ENCODE measurements at places on chromosomes 6 and 20.

DNA sequence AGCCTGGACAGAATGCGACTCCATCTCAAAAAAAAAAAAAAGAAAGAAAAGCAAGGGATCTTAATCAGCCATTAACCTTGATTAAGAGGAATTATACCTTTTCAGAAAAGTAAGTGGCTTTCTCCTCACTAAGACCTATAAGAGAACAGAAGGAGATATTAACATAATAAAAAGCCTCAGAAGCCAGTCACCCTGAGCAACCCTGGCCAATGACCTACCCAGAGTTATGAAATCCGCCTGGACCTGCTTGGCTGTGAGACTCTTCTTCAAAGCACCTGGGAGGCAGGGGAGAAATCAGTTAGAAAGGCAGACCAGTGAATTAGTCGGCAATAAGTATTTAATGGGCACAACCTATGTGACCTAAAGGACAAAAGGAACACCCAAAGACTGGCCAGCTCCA is 32.7 kb upstream of the C20orf203 start:
- DNase-seq, result no peak

DNA sequence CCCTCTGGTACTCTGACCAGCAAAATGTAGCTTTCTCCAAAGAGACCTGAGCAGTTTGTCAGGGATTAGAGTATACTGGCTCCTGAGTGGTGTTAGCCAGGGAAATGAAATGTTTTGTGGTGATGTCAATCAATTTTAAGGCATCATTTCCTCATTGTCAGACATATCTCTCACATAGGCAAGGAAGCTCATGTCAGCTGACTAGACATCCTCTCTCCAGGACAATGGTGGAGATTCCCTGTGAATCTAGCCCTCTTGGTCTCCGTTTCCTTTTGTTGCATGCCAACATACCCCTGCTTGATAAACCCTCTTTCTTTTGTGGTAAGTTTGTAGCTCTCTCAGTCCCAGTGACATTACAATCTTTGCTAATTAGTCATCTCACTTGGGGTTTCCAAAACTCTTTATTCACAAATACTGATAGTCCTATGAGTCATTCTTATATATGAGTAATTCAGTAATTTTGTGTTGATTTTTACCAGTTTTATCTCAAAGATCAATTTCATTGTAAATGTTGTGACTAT is 135.6 kb upstream of the PTPRK start:
- DNase-seq, result no peak

- no peak for DNase-seq
Measured at GRCh38 chr6:84258268-84258667, 30.8 kb upstream of the CEP162 start.

DNA sequence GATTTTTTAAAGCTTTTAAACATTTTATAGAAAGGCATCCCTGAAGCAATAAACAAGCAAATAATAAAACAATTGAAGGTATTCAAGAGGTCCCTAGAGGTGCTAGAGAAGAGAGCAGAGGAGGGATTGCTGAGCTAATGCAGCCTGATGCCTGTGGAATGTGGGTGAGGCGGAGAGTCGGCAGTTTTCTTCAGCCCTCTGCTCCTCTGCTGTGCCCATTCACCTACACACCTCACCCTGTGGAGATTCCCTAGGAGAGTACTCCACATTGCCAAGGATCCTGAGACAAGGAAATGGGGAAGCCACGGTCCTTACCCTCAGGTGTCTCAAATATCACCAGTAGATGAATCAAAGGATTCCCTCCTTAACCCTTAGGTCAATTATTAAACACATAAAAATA is 199.8 kb upstream of the POU3F2 start:
- no peak for DNase-seq
